ENCODE measurements at places on chromosomes 13 and 19. TPM values are rescaled to one million over a fixed set of nuclear protein-coding genes. Genes with fewer than 3 reads are reported as not detected.

DNA sequence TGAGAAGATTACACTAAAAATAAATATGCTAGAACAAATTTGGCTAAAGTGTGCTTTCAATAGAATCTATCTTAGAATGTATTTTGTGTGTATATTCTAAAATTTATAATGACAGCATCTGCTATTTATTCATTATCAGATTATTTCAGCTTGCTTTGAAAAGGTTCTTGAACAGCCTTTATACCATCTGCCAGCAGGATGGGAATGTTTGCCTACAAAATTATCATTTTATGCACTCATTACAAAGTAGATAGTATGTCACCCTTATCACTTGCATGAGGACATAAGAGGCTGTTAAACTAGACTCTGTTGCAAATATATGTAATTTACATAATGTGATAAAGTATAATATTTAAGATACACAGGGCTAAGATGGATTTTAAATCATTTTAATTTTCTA is 1286.9 kb upstream of the PCDH20 start:
- no peak for DNase-seq

GRCh38 chr13:24032674-24033073 is 127.8 kb upstream of the SPATA13 start:
- no peak for DNase-seq

RASAL3 gene
- total RNA-seq = 284 TPM

CYP2B6 gene
- total RNA-seq = not detected

DNA sequence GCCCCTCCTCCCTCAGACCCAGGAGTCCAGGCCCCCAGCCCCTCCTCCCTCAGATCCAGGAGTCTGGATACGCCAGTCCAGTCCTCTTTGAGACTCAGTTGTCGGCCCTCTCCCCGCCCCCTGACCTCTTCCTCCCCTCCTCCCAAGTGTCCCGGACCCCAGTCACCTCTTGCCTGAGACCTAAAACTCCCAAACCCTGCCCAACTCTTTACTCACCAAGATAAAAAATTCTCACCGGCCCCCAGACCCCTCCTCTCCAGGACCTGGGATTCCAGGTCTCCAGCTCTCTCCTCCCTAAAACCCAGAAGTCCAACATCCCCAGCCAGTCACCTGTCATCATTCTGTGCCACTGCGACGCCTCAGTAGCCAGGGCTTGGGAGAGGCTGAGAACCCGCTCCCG is 1.4 kb upstream of the HSD17B14 start:
- no peak for DNase-seq

GRCh38 chr13:24528816-24529398 is 16.3 kb upstream of the PARP4 start:
- no peak for DNase-seq

DNA sequence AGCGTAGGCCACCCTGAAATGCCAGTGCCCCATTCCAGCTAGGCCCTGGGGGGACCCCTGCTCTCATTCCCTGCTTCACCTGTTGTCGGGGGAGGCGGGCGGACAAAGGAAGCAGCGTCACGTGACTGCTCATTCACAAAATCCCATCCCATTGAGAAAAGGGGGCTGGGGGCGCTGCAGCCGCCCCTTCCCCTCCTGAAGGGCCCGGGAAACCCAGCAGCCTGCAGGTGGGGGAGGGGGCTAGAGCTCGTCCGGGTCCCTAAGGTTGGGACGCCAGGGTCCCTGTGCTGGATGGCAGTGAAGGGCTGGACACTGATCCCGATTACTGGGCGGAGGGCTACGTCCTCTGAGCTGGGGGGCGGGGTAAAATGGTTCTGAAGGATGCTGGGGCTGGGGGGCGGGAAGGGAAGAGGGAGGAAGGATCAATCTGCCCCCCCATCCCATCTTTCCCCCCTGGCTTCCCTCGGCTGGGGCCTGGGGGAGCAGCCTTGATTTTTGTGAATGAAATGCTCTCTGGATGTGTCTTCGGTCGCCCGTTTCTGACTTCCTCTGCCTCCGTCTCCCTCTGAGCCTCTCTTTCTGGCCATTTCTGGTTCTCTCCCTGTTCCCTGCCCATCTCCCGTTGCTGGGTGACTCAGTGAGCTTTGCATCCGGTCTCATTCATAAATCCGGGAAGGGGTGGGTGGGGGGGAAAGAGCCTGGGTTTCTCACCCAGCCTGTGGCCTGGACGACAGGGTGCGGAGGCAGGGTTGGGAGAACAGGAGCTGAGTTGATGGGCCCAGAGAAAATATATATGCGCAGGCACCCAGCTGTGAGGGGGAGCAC is 816 bp downstream of the SPRED3 start:
- DNase-seq = no peak

LRP3 gene
- 0.19 TPM for total RNA-seq

DNA sequence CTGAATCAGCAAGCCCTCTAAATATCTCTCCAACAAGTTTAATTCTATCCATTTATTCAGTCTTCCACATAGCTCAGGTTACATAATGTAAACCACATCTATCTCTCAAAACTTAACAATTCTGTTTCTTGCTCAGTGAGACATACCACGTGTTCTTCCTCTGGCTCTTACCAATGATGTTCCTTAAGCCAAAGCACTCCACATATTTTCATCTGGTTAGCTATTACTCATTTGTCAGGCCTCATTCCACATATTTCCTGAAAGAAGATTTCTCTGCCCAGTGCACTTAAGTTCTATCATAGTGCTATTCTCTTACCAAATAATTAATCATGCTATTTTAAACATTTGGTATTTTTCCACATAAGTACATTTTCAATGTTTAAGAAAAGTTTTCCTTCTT is 403.3 kb upstream of the ATXN8OS start:
- no peak for DNase-seq

DNA sequence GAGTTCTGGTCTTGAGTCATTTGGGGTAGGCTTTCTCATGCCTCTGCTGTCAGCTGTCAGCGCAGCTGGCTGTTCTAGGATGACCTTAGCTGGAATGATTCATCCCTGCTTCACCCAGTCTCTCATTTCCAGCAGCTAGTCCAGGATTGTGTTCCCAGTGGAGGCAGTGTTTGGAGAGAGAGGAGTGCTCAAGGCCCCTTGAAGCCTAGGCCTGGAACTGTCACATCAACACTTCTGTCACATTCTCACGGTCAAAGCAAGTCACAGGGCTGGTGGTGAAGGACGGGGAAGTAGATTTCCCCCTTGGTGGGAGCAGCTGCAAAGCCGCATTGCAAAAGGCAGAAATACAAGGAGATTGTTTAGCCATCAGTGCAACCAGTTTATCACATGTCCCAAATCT is 15.2 kb downstream of the TPT1 start:
- DNase-seq = no peak

GRCh38 chr19:18844806-18845329 is 13.1 kb downstream of the UPF1 start:
- no peak for DNase-seq

DNA sequence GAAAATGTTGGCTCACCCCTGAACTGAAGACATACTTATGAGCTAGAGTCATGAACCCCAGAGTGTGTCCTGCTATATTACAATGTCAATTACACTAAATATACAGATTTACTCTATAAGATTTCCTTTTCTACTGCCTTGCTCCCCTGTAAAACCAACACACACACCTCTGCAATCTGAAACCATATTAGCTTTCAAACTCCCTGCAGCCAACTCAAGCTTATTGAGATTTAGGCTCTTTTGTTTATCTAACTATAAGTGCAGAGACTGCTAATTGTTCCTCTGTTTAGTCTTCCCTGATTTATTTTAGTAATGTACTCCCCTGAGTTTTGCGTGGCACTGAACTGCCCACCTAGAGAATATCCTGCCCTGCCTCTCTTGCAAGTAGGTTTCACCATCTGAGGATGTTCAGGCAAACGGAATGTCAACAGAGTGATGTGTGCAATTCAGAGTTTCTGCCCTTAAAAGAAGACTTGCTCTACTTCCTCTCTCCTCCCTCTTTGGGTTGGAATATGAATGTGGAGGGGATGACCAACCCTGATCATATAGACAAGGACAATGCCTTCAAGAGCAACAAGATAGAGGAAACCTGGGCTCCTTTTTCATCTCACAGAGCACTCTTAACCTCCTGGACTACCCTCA is 22.3 kb downstream of the FAM216B start:
- DNase-seq = no peak

- no peak for DNase-seq
These were observed 14.6 kb downstream of the CBLC start for GRCh38 chr19:44792281-44792680.

KLF12 gene
- total RNA-seq = 93.0 TPM

GRCh38 chr13:91111476-91112200 is 235.8 kb upstream of the MIR17HG start:
- DNase-seq = no peak

DNA sequence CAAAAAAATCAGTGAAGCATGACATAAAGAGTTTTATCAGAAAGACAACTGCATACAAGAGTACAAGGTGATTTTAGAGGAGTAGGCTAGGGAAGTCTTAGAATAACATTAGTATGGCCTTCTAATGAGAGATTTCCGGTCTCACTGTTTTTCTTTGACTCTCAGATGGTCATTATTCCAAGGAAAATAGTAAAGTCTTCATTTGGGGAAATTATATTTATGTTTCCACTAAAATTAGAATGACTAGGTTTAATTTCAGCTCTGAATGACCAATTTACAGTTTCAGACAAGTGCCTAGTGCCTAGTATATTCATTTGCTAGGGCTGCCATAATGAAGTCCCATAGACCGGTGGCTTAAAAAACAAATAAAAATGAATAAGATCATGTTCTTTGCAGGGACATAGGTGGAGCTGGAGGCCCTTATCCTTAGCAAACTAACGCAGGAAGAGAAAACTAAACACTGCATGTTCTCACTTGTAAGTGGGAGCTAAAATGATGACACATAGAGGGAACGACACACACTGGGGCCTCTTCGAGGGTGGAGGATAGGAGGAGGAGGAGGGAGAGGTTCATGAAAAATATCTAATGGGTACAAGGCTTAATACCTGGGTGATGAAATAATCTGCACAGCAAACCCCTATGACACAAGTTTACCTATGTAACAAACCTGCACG is 303.1 kb downstream of the PCDH9 start:
- DNase-seq = no peak

KCNJ14 gene
- total RNA-seq = 3.4 TPM

DNA sequence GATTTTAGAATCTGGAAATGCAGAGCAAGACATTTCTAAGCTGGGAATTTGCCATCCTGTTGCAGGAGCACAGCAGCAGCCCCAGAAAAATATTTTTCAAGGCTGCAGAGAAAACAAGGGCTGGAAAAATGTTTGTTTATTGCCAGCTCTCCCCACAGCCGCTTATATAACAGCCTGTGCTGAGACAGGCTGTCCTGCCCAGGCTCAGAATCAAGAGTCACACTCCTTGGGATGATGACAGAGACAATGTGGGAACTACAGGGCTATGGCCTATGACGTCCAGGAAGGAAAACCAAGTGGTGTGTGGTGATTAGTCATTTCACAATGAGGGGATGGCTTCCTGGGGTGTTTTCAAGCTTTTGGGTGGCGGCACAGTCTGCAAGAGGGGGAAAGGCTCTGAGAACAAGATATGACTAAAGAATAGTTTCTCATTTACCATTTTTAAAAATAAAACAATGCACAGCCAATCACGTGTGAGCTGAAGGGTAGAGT is 136.3 kb upstream of the SERP2 start:
- no peak for DNase-seq

DNA sequence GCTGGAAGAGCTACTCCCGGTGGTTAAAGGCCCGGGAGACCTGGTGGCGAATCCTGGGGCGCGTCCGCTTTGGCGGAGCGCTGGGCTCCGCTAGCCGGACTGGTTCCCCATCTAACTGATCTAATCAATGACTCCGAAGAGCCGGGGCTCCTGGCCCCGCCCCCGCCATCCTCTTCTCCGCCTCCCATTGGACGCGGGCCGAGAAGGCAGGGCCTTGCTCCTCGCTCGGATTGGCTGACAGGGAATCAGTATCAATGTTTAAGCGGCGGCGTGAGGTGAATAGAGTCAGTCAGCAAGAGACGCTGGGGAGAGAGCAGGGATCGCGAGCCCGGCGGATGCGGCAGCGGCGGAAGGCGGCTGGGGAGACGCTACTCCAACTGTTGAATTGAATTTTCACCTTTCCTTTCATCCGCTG is 1.7 kb upstream of the PCDH17 start:
- no peak for DNase-seq

DNA sequence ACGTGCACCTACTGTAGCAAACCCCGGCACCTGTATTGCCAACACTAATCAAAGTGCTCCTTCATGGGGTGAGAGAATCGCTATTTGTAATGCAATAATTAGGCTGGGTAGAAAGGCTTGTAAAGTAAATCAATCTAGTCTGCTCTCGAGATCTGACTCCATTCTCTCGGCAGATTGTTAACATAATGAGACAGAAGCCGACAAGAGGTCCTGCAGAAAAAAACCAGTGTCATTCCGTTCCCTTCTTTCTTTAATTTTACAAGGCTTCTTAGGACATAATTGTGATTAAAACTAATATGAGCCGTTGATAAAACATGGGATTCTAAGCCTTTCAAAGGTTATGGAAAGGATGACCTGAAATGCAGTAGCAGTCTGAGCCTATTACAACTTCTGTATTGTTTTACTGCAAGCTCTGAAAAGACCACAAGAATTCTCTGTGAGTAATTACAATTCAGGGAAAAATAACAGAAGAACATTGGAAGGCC is 530.0 kb downstream of the PCDH9 start:
- no peak for DNase-seq

- no peak for DNase-seq
These were observed 181.8 kb downstream of the TBC1D4 start for GRCh38 chr13:75299913-75300862.

KLK3 gene
- total RNA-seq = not detected

DNA sequence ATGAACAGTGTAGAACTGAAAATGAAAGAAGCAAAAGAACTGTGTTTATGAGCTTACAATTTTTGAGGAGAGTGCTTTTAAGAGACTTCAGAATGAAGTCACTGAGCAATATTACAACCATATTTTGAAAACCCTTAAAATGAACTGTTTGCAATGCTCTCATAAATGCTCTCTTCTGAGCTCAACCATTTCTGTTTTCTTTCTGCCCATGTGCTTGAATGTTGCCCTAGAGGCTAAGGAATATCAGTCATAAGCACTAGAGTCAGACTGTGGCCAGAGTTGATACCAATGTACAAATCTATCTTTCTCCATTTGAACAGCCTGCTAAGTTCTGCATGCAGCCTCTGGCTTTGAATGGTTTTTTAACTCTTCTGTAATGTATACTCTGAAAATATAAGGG is 1092.8 kb downstream of the PCDH9 start:
- no peak for DNase-seq

- DNase-seq = no peak
These were observed 64.9 kb upstream of the HTR2A start for GRCh38 chr13:46961719-46962118.

CEBPA gene
- 1.1 TPM for total RNA-seq

TRPM4 gene
- total RNA-seq = 0.43 TPM

PTGIR gene
- 2.6 TPM for total RNA-seq

CCDC70 gene
- total RNA-seq = not detected

ZNF486 gene
- total RNA-seq = 8.6 TPM

DNA sequence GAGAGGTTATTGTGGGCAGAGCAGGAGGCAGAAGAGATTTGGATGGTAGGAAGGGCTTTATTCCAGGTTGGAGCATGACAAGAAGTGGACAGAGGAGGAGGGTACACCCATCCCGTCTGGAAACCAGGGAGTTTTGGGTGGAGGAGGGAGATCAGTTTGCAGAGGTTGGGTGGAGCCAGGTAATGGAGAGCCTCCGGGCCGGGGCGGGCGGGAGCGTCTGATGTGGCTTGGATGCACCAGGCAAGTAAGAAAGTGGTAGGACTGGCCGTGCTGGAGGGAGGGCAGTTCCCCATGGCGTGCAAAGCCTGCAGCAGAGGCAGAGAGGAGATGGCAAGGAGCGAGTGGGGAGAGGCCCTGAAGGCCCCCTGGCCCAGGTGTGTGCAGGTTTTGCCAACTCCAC is 10.9 kb downstream of the IGFLR1 start:
- DNase-seq = no peak

GRCh38 chr19:9782338-9782737 is 13.8 kb upstream of the ZNF846 start:
- DNase-seq = no peak

- no peak for DNase-seq
These were observed 597.4 kb upstream of the SLITRK1 start for GRCh38 chr13:84479656-84480055.
